Effector memory CD4-positive, alpha-beta T cell (primary cell): ENCODE measurements at places on chromosomes 3 and 15.

- DNase-seq = no peak
These were observed 15.0 kb upstream of the KBTBD8 start for GRCh38 chr3:66983101-66983500.

GRCh38 chr15:51782357-51782896 lies 31.0 kb downstream of the TMOD2 start:
- no peak for DNase-seq

DNA sequence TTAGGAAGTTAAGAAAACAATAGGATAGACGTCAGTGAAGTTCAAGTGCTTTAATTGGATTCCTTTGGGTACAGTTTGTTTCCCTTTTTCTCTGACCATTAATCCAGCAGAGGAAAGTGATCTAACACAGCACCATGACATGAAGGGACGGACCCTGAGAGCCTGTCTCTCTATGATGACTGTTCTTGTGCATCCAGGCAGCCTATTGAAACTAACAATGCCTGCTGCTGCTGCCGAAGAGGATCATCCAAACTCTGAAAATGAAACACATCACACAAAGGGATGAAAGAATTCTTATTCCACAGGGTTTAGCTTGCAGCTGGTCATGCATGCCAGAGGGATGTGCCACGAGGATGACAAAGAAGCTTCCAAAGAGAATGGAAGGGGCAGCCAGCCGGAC lies 75.5 kb downstream of the ZBTB20 start:
- no peak for DNase-seq

DNA sequence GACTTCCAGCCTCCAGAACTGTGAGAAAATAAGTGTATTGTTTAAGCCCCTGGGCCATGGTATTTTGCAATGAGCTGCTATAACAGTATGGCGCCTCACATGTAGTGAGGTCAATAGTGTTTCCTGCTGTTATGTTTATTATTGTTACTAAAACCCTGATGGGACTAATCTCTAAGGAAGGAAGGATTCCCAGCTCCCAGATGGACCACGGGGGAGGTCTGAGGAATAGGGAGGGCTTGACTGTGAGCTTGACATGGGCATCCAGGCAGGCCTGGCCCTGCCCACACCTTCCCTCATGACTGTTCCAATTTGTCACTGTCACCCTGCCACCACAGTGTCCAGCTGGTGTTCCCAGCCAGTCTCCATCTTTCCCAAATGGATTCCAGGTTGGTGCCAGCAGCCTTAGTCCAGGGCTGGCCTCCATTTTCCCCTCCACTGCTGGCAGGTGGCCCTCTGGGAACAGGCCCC lies 14.5 kb upstream of the SLC41A3 start:
- DNase-seq = no peak

DNA sequence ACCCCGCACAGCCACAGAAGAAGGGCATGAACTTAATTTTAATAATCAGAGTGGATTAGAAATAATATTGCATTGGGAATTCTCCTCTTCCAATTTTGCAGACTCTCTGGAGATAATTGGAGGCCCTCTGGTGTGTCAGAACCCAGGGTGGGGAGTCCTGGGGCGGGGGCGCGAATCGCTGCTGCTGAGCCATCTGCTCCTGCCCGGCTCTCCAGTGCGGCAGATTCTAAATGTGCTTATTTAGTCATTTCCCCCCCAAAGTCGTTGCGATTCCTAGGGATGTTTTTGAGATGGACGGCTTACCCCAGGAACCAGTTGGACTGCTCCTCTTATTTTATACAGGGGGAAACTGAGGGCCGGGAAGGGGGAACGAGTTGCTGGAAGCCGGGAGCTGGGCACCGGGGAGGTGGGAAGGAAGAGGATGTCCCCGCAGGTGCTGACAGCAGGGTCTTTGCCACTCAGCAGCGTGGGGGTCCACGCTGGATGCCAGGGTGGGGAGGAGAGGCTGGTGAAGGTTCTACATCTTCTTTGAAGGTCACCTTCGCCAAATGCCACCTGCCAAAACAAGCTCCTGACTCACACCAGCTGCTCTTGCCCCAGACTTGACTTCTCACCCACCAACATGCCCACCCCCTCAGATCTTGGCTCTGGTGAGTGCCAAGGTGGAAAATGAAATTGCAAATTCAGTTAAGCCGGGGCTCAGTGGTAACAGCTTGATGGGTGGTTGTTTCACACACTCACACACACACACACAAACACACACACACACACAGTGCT lies 91.3 kb upstream of the PRR23E start:
- DNase-seq = no peak

DNA sequence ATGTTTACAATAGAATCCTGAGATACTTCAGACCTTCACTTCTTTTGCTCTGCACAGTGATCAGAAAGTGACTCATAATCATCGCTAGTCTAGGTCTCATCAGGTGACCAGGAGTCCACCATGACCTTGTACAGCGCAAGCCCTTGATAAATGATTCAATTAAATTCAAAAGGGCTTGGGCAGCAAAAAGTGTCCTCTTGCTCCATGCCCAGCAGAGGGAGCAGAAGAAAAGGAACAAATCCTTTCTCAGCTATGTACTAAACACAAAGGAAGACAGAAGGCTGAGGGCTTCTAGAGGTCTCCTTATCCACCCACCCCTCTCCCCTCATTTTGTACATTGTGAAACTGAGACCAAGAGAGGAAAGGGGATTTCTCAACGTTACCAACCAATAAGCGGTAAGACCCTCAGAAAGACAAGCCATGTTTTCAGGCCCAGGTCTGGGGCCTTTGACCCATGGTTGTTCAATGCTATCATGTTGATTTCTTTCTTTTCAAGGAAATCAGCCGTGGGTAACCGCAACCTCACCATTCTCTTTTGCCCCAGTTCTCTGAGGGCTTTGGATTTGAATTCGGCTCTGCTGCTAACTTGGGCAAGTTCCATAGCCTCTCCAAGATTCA lies 74.8 kb downstream of the AQP9 start:
- no peak for DNase-seq

GRCh38 chr3:77526573-77527113 lies 486.7 kb downstream of the ROBO2 start:
- DNase-seq = no peak

GRCh38 chr15:98719137-98719740 lies 70.9 kb downstream of the IGF1R start:
- DNase-seq = no peak

DNA sequence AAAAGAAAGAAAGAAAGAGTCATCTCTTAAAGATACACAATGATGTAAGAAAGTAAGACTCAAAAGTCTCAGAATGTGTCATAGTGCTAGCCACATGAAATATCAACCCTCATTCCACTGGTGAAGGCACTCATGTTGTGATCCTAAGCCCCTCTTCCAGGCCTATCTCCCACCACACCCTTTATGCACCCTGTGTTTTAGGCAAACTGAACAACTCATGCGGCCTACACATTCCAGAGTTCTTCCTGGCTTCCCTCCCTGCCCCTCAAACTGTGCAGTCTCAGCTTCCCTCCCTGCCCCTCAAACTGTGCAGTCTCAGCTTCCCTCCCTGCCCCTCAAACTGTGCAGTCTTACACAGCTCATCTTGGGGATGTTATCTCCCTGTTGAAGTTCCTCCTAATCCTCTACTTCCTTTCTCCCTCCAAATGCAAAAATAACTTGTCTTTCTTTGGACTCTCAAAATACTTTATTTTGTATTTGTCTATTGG lies 69.0 kb upstream of the FNDC3B start:
- no peak for DNase-seq

GRCh38 chr3:121970047-121970446 lies 52.0 kb downstream of the ILDR1 start:
- no peak for DNase-seq

- no peak for DNase-seq
These were observed 4.0 kb downstream of the PSMD6 start for GRCh38 chr3:64019271-64019670.

DNA sequence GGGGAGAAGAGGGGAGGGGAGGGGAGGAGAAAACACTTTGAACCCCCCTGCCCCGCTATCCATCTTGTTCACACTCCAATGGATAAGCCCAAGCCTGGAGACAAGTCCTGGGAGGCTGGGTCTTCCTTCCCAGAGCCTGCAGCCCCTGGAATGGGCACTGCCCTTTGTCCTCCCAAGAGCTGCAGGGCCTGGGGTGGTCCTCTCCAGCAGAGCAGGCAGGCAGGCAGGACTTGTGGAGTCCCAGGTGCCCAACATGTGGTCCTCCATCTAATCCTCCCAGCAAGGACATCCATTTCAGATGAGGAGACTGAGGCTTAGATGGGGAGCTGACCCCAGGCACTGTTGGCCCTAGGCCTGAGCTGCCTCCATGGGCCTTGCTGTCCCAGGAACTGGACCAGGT lies 10.4 kb upstream of the MESP2 start:
- no peak for DNase-seq

- no peak for DNase-seq
These were observed 60.2 kb downstream of the PIAS1 start for GRCh38 chr15:68114356-68114755.

- DNase-seq = no peak
These were observed 27.5 kb upstream of the ZCWPW2 start for GRCh38 chr3:28320981-28321380.

- DNase-seq = no peak
These were observed 53.9 kb downstream of the C3orf38 start for GRCh38 chr3:88203642-88204055.

DNA sequence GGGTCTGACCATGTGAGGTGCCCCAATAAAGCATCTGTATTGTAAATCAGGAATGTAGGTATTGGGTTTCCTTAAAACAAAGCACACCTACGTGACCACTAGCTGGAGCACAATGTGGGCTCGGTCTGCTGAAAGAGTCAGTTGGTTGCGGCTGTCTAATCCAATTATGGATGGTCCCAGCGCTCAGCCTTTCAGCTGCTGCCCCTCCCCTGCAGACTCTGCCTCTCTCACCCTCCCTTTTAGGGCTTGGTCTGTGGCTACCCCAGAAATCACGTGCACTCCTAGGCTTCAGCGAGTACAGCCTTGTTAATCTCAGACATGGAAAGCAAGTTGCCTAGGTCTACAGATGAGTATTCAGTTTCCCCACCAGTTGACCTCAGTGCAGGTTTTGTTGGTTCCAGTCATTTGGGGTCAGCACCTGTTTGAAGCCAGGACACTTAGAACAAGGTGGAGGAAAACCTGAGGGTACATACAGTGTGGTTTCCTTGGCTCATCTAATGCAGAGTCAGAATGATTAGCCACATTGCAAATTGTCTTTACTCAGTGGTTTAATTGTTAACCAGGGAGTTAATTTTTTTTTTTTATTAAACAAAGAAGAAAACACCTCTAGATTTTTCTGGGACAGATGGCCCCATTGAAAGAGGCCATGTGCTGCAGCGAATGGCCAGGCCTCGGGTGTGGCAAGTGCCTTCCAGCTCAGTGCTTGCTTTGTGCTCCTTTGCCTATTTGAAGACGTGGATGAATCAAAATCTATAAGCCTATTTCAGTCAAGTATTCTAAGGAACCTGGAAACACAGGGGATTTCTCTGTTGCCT lies 137.7 kb downstream of the IGF1R start:
- DNase-seq = no peak

GRCh38 chr3:152841131-152841530 lies 6.2 kb downstream of the P2RY1 start:
- DNase-seq = no peak

DNA sequence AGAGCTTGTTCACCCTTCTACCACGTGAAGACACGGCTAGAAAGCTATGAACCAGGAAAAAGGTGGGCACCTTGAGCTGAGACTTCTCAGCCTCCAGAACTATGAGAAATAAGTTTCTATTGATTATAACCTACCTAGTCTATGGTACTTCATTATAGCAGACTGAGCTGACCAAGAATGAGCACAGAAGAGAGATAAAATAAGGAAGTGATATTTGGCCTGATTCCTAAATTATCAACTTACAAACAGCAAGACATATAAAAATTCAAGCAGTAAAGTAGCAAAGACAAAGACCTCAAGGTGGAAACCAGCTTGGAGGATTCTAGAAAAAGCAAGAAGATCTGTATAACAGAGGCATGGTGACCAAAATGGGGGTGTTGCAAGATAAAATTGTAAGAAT lies 63.9 kb upstream of the OSTN start:
- DNase-seq = no peak

DNA sequence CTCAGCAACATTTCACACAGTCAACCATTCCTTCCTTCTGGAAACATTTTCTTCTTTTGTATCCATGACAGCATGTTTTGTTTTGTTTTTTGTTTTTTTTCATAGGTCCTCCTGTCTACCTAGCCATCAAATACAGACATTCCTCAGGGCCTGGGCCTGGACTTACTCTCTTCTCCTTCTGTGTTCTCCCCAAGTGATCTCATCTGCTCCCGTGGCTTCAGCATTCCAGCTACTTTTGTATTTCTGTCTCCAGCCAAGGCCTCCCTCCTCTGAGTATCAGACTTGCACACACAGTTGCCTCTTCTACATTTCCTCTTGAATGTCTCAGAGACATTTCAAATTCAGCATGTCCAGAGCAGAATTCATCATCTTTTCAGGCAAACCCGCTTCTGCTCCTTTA lies 82.4 kb downstream of the HCN4 start:
- DNase-seq = no peak

GRCh38 chr3:41239587-41239986 lies 40.3 kb downstream of the CTNNB1 start:
- no peak for DNase-seq

DNA sequence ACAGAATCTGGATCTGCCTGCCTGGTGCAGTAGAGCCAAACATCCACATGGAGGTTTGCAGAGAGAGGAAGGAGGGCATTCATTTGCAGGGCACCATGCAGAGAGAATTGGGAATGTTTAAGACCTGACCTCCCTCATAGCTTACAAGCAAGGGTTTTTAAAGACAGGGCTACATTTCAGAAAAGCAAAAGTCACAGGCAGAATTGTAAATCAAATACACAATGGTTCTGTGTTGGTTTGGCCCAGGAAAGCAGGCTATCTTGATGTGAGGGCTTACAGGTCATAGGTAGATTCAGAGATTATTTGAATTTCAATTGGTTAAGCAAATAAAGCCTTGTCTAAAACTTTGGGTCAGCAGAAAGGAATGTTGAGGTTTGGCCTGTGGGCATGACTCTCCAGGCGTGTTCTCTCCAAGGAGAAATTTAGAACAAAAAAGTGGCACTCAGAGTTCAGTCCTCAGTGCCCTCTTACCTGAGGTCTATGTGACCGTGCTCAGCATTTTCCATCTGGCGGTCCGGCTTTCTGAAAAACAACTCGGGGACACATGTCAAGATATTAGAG lies 91.5 kb downstream of the CD47 start:
- DNase-seq = no peak

DNA sequence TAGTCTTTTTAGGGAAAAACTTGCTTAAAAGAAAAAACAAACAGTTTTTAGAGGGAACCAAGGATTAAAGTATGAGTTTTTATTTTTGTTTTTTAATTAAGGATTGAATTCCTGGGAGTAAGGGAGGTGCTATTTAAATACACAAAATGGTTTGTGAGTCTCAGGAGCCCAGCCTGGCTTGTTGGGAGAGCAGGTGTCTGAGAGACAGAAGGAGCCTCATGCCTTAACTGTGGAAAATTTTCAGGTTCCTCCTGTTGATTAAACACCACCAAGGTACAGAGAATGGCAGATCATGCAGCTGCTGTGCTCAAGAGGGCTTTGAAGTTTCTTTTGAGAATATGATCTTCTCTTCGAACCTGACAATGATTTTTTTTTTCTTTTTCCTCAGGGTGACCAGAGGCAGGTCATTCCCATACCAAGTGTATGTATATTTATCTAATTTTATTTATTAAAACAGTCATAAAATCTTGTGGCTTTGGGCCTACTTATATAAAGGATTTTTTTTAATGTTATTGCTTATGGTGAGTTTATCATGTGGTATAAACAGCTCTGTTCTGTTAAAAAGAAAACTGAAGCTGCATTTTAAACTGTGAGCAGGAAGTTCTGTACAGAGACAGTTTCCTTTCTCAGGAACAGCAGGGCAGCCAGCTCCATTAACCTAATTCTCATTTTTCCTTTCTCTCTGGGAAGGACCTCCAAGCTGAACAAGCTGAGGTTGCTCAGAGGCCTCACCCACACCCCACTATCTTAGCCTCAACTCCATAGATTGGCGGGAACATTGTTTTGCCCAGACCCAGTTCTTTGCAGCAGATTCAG lies 33.7 kb upstream of the VILL start:
- no peak for DNase-seq
